ENCODE measurements at places on chromosomes 3 and 15.

DNA sequence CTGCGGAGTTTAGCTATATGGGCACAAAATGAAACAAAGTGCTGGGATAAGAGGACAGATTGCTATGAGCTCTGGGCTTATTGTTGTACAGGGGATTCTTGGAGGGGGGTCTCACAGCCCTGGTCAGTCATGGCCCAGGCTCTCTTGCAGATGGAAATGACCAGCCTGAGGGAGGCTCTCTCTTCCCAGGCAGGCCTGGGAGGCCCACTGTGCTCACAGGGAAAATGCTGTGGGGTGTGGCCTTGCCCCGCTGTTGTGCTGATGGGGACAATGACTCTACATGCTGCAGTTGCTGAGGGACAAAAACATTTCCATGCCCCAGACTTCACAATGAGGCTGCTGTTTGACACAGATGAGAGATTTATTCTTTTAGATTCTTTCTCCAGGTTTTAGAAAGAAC is 202.2 kb downstream of the KLF13 start:
- DNase-seq = no peak

DNA sequence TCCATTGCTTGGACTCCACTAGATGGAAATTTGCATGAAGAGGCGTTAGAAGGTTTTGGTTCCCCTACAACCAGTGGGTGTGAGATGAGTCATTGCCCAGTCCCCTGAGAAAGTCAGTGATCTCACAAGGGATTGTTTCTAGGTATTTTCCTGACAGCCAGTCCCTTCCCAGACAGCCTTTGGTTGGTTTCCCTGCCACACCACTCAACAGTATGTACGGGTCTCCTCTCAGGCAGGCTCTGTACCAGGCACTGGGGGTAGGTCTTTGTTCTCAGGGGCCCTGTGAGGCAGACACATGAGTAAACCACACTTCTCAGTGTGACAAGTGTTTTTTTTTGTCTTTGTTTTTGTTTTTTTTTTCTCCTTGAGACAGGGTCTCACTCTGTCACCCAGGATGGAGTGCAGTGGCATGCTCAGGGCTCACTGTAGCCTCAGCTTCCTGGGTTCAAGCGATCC is 4.0 kb downstream of the LAMP3 start:
- DNase-seq = no peak

- no peak for DNase-seq
Observed at GRCh38 chr3:150230037-150230436, 178.1 kb upstream of the TSC22D2 start.

DNA sequence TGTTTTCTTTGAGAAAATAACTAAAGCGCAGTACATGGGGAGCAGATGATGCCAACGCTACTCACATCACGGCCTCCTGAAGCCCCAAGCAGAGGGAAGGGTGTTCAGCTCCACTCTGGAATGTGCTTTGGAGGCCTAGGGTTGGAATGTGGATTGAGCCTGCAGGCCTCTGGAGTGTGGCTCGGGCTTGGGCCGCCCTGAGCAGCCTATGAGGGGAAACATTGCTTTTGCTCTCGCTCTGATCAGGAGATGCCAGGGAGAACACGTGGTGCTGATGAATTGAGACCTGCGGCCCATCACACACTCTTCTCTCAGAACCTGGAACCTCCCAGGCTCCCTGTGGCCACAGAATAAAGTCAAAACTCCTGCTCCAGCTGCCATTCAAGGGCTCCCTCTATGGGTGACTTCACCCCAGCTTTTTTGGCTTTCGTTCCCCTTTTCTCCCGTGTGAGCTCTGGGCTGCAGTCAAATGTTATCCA is 23.3 kb downstream of the CCDC13 start:
- DNase-seq = no peak

- no peak for DNase-seq
Observed at GRCh38 chr15:76905855-76906254, 715 bp upstream of the SCAPER start.

DNA sequence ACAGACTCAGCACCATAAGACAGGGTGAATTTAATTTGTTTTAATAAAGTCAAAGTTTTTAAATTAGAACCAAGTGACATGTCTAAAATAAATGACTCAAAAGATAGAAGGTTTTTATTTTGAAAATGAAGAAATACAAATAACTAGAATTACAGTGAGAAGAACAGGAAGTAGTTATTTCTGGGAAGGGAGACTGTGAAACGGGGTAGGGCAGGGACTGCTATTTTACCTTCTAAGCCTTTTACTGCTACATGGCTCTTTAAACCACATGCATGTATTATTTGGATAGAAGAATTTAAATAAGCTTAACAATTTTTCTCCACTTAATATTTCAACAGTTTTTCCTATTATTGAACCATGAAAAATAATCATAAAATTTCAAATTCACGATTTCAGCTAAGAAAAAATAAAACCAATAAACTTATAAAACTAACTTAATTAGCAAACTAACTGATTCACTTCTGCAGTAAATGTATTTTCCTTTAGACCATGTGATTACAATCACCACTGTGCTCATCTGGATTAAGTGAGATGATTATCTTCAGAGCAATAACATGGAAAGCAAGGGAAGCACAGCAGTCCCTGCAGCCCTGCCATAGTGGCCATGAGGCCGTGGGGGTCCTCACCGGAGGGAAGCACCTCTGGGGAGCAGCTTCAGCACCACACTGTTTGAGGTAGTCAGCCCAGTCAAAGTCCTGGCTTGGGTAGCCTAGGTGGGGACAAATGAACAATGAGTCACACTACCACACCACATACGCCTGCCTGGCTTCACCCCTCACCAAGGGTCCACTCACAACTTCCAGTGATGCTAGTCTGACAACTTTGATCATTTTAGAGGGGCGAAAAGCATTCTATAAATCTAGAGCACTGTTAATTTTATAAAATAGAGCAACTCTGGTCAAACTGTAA is 28.3 kb upstream of the STIMATE start:
- no peak for DNase-seq

GRCh38 chr15:98120561-98120960 is 160.1 kb downstream of the ARRDC4 start:
- DNase-seq = no peak

- no peak for DNase-seq
Observed at GRCh38 chr3:120214176-120214575, 70.8 kb downstream of the GPR156 start.

DNA sequence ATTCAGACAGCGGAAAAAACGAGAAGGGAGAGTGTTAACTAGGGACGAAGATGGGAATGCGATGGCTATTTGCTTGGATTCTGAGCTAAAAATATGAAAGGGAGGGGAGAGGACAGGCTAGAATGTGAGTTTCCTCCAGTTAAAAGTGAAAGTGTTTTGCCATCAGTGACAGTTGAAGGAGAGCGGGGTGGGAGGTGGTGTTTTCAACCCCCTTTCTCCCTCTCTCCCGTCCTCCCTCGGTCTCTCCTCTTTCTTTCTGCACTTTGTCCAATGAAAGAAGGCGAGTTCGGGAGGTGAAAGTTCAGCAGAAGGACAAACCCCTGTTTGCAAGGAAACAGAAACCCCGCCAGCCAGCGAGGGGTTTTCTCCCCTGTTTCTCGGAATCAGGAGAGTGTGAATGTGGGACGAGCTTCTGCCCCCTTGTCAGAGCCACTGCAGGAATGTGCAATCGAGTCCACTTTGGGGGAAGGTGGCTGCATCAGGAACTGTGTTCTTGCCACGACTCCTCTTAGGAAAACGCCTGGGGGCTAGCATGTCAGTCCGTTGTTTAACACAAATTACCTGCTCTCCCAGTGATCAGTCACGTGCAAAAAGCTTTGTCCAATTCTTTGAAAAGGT is 975 bp upstream of the FOXP1 start:
- peak; percentile 52 for DNase-seq

- no peak for DNase-seq
Observed at GRCh38 chr15:21271566-21271965, 168.7 kb downstream of the POTEB3 start.

- no peak for DNase-seq
Observed at GRCh38 chr3:55467099-55467498, 20.0 kb downstream of the WNT5A start.

DNA sequence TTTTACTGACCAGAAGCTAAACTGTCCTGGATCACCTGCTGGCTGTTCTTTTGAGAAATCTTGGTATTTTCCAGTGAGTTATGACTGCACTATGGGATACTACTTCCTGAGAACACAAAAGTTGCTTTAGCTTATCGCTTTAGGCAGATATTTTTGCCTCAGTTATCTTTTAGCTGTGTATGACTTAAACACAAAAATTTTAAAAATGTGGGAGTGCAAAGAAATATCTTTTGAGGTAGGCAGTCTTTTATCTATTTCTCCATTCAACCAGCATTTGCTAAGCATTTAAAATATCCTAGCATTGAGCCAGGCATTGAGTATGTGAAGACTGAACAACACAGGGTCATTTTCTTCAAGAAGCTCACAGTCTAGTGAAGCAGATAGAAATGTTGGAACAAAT is 981.9 kb downstream of the FHIT start:
- DNase-seq = no peak

GRCh38 chr3:120559242-120560061 is 36.7 kb upstream of the NDUFB4 start:
- DNase-seq = peak; percentile 2

- no peak for DNase-seq
Observed at GRCh38 chr3:111152496-111152895, 80.9 kb downstream of the NECTIN3 start.

- DNase-seq = no peak
Observed at GRCh38 chr15:82832601-82833361, 23.4 kb downstream of the WHAMM start.

- DNase-seq = no peak
Observed at GRCh38 chr3:70231266-70231701, 81.2 kb downstream of the MDFIC2 start.

GRCh38 chr3:107068980-107069379 is 308.3 kb upstream of the CCDC54 start:
- DNase-seq = no peak

GRCh38 chr3:95926904-95927501 is 887.4 kb upstream of the EPHA6 start:
- no peak for DNase-seq

- no peak for DNase-seq
Observed at GRCh38 chr15:82751308-82751707, 41.6 kb upstream of the AP3B2 start.

- no peak for DNase-seq
Observed at GRCh38 chr15:67138891-67139855, 73.8 kb downstream of the SMAD3 start.

- DNase-seq = no peak
Observed at GRCh38 chr15:38843736-38844590, 279.3 kb upstream of the RASGRP1 start.

- DNase-seq = no peak
Observed at GRCh38 chr3:48597408-48597800, 2.3 kb upstream of the COL7A1 start.

DNA sequence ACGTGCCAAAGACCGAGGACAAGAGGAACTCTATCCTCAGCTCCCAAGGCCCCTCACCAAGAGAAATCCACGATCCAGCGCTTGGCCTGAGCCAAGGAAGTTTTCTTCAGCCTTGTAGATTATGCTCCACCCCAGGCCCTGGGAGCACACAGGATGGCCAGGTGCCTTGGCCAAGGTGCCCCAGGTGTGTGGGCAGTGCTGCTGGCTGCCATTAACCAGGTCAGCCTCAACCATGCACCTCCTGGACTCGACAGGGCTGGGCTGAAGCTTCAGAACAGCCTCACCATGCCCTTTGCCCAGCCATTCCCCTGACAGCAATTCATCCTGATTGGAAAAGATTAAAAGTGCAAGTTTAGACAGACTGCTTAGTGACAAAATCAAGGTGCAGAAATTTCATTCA is 10.9 kb upstream of the MESP1 start:
- DNase-seq = no peak

DNA sequence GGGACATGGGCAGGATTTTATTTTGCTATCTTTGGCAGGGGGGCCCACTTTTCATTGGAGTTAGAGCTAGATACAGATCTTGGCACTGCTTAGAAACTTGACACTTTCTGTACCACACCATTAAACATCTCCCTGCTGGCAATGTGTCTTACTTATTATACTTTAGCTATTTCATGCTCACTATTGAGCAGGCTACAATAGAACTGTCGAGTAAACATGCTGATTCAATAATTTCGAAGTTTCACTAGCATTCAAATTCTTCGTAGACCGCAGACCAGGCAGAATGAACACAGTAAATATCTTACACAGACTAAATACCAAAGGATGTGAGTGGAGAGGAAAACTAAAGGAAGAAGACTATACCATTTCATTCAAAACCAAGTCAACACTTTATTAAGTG is 180.8 kb downstream of the UNC13C start:
- DNase-seq = no peak

DNA sequence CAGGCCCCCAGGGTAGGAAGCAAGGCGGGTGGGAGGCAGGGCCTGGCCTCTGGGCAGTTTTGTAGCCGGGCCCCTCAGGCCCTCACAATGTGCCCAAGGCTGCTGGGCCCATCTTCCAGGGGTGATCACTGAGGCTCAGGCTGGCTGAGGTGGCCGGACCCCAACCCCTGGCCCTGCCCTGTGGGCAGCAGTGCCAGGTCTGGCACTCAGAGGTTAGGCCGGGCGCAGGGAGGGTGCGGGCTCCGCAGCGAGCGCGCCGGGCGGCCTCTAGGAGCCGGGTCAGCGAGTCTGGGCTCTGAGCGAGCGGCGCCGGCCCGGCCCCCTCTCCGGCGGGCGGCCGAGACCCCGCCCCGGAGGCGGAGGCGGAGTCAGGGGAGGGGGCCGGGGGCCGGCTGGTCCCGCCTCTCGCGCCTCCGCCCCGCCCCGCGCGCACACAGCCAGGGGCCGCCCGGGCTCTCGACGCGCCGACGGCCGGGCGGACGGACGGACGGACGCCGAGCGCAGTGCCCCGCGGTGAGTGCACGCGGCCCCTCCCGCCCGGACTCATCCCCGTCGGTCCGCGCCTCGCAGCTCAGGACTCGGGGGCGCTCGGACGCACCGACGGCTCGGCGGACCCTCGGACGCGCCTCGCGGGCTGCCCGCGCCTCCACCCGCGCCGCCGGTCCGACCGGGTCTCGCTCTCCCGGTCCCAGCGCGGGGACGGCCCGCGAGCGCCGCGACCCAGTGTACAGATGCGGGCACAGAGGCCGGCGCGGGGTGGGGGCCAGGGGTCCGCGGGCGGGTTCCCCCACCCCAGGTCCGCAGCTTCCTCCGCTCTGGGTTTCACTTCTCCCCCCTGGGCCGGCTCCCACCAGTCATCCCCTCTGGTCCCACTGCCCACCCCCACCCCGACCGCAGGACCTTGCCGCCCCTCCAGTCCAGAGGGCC is at the start of gene FBLN2:
TSS of gene FBLN2 (plus strand) at position 430 of the 927 bp plus-strand sequence. CDS start 21,231 bp downstream, outside the sequence.
- DNase-seq = no peak

- DNase-seq = no peak
Observed at GRCh38 chr3:155664925-155665695, 79.8 kb downstream of the PLCH1 start.

GRCh38 chr3:16294844-16295243 is 29.8 kb downstream of the OXNAD1 start:
- DNase-seq = no peak
